Aorta (tissue), 5 donors: ENCODE measurements at places on chromosomes 2 and 18.

GRCh38 chr18:58449464-58449863 lies 179.4 kb downstream of the ALPK2 start:
- DNase-seq, result no peak

DNA sequence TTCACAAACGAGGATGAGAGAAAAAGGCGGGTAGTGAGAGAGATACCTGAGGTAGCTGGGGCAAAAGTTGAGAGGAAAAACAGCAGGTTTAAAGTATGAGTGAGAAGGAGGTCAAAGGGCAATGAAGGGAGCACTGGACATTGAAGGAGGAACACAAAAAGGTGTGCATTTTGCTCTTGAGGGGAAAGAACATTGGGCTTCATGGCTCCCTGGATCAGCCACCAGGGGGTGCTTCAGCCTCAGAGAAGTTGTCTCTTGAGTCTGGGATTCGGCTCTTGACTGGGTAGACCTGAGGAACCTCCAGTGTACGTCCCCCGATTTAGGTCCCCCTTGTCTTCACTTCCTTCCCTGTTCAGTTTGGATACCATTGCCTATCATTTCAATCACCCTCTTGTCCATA lies 128.5 kb downstream of the RAPGEF4 start:
- DNase-seq, result peak; percentile 56

GRCh38 chr2:30218814-30219213 lies 12.5 kb upstream of the LBH start:
- no peak for DNase-seq

DNA sequence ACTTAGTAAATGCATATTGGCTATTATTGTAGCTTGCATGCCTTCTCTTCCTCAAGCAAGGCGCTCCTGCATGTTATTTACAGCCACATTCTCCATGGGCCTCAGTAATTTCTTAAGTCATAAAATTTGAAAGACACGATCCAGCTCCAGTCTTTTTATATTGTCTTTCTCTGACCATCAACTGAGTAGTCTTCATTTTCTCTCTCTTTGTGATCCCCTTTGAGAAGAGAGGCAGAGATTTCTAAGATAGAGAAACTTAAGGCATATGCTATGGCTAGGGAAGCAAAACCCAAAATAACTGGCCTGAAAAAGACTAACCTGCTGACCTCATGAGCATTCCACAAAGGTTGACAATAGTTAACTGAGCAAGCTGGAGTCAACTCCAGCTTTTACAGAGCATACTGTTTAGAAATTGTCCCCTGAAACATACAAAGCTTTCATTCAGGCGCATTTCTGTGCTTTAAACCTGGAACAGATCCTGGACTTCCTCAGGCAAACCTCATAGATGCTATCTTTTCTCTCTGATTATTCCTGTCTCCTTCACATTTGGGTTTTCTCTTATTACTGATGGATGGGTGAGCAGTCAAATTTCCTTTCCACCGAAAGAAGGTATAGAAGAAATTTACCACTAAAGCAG lies 4.6 kb downstream of the DPP4 start:
- no peak for DNase-seq

- no peak for DNase-seq
Observed at GRCh38 chr2:216557413-216557812, 58.8 kb downstream of the RPL37A start.

- DNase-seq, result no peak
Observed at GRCh38 chr2:170012773-170013172, 165.2 kb upstream of the MYO3B start.

DNA sequence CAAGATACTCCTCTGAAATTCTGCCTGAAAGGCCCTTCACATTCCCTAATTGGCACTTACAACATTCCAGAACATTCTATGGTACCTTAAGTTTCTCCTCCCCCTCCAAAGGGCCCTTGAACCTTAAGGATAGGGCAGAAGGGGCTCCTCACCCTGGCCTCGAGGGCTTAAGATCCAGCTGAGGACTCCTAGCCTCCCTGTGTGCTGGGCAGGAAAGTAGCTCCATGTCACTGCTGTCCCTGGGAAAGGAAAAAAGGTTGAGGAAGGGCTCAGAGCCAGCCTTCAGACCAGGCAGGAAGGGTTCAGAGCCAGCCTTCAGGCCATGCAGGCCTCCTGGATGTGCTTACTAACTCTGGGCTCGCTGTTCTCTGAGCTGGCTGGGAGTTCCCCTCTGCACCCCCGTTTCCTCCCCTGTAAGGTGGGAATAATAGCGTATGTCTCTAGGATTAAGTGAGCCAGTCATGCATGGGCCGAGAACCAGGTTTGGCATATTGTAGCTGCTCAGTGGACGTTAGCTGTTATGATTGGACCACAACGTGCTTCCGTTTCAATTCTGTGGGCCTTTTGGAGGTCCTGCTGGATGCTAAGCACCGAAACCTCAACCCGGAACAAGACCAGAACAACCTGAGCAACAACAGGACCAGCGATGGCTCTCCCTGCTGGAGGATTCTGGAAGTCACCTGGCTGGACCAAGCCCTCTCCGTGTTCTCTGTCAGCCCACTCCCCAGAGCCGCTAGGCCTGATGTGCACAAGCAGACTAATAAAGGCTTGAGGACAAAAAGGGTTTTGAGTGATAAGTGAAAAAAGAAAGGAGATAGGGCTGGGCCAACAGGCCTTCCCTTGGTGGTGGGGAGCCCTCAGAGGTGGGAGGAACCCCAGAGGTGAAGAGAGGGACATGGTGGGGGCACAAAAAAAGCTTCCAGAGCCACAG lies 1.0 kb upstream of the B3GNT7 start:
- no peak for DNase-seq

- DNase-seq, result no peak
Observed at GRCh38 chr18:60935041-60935910, 398.0 kb upstream of the CDH20 start.

DNA sequence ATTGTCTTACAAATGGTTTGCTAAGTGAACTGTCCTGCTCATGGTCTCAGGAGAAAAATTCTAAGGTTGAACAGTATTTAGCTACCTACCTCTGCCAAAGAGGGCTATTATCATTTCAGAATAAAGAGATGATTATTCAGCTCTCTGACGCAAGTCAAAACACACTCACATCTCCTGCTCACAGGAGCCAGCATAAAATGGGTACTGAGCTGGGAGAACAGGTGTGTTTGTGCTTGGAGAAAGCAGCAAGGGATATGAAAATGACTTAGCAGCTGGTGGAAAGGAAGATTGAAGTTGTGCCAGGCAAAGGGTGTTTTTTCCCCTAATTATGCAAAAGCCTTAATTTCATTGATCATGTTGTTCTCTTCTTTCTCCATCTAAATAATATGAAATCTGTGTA lies 47.3 kb upstream of the TANK start:
- no peak for DNase-seq

GRCh38 chr2:5020116-5020875 lies 671.9 kb upstream of the SOX11 start:
- DNase-seq, result no peak

DNA sequence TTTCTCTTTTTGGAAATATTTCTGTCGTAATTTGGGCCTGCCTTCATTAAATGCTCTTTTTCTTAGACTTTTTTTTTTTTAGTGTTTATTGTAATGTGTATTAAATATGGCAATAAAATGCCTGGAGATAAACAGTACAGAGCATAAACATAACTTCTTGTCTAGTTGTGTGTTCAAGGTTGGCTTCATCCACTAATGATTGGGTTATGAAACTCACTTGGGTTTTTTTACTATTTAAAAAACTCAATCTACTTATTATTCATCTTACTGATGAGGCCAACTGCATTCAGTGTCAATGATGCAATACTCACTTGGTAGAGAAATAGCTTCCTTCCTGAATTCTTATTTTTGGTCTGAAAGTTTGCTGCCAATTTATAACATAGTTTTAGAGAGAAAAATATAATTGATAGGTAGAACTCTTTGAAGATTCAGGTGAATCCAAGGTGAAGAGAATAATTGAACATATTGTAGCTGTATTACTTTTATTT lies 144.2 kb upstream of the NABP1 start:
- no peak for DNase-seq

DNA sequence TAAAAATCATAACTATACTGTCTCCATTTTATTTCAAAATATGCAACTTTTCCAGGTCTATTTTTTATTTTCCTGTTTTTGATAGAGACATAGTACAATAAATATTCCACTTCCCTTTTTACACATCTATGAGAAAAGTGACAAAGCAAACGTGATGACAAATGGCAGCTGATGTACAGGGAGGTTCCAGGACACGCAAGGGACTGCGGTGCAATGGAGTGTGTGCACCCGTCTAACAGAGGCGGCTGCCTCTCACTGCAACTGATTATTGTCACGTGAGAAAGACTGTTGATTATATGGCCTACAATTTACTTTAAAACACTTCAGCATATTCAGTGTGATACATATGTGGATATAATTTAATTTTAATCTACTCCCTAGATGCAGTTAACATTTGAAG lies 142.6 kb downstream of the LRRC30 start:
- no peak for DNase-seq

DNA sequence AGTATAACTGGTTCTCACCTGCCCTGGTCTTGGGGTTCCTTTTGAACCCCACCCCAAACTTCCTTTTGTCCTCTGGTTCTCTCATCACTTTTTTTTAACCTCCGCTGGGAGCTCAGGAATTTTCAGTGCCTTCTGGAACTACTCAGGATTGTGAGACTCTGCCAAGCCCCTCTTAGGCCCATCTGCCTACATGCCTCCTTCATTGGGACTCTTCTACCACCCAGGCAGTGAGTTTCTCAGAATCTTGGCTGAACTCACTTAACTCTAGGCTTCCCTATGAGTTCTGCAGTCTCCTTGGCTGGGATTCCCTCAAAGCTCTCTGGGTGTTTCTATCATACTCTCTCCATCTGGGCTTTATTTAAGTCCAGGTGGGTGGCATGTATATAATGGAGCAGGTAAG lies 86.3 kb downstream of the MDH1 start:
- DNase-seq, result no peak

GRCh38 chr18:4241090-4241617 lies 214.0 kb downstream of the DLGAP1 start:
- DNase-seq, result no peak

- DNase-seq, result no peak
Observed at GRCh38 chr2:101153077-101153707, 2.0 kb upstream of the TBC1D8 start.

DNA sequence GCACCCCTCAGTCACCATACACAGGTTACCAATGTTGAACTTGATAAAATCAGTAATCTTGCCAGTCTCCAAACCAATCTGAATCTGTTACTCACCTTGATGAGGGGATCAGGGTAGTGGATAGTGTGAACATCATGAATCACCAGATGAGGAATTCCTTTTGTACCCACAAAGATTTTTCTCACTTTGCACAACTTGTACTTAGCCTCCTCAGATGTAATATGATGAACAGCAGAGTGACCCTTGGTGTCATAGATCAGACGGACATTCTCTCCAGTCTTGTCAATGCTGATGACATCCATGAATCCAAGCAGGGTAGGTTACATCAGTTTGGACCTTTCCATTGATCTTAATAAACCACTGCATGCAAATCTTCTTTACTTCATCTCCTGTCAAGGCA lies 54.7 kb downstream of the MDH1 start:
- no peak for DNase-seq

- no peak for DNase-seq
Observed at GRCh38 chr2:79434362-79434761, 78.5 kb upstream of the CTNNA2 start.

DNA sequence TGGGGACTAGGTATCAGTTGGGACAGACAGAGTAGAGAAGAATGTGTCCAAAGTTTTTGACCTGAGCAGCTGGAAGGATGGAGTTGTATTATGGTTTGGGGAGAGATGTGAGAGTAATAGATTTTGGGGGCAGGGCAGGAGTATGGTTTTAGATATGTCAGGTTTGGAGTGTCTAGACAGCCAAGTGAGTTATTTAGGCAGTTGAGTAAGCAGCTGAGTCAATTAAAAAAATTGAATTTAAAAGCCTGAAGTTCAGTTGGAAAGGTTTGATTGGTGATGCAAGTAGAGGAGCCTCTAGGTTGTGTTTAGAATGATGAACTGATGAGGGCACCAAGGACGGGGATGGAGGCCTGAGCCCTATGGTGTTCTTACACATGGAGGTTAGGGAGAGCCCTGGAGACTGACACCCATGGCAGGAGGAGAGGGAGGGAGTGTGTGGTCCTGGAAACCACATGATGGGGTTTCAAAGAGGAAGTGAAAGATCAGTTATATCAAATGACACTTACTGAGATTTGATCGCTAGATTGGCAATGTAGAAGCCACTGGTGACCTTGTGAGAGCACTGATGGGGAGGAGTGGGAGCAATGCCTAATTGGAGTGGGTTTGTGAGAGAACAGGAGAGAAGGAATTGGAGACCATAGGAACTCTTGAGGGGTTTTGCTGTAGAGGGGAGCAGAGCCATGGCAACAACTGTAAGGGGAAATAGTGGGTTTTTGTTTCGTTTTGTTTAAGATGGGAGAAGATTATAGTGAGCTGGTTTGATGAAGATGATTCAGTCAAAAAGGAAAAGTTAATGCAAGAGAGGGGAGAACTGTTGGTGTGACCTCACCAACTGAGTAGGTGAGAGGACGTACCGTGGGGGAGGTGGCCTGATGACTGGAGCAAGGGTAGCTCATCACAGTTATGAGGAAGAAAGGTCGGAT lies 10.3 kb downstream of the ITGA6 start:
- DNase-seq, result no peak

DNA sequence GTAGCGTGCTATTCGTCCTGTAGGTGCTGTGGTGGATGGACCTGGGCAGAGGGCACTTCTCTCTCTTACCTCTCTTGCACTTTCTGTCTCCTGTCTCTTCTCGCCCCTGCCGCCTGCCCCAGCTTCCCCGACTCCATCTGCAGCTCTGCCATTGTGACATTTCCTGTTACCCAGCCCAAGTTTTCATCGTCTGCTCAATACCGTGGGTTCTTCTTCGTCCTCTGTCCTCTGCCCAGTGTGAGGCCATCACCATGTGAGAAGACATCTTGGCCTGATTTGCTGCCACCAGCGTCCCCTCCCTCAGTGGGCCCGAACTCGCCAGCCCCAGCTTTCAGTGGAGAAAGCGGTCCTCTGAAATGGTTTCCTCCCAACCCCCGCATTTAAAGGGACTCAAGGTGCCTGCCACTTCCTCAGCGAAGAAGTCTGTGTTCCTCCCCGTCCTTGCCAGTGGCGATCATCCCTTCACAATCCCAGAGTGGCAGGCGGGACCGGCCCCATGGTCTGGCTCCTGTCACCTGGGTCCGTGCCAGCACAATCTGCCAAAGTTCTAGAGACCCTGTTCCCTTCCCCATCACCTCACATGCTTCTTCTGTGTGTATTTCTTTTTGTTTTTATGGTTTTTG lies 18.0 kb downstream of the TGOLN2 start:
- DNase-seq, result no peak

DNA sequence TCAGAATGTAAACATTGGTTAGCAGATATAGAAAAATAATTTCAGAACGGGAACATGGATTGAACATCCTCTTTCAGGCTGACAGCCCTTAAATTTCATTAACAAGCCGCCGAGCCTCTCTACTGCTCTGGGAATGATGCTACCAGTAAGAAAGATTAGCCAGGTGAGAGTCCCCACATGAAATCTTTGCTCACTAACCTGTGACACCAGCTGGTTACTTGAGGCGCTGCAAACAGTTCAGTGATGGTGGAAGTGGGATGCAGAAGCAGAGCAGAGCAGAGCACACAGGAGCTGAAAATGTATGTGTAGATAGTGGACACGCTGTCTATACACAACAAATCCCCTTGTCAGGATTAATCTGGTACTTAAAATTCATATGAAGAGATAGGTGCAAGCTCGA lies 721.1 kb downstream of the DPP10 start:
- no peak for DNase-seq

- no peak for DNase-seq
Observed at GRCh38 chr2:157696036-157696435, 67.4 kb upstream of the ACVR1C start.
